ENCODE measurements at places on chromosomes 7 and 10. TPM values are rescaled to one million over a fixed set of nuclear protein-coding genes. Genes with fewer than 3 reads are reported as not detected.

The NRCAM gene
- 7.0 TPM for total RNA-seq

The IDE gene
- total RNA-seq: 17.5 TPM

The NUTM2D gene
- 1.6 TPM for total RNA-seq

The HECW1 gene
- total RNA-seq: not detected

The AGBL3 gene
- total RNA-seq: 1.6 TPM

The MUC3A gene
- not detected for total RNA-seq

The GRID2IP gene
- total RNA-seq: not detected

The GPER1 gene
- total RNA-seq: 1.1 TPM

The SPOCK2 gene
- total RNA-seq: 0.32 TPM

The GPR146 gene
- total RNA-seq: 48.2 TPM

The TDRD1 gene
- not detected for total RNA-seq

The LFNG gene
- total RNA-seq: 32.2 TPM

The UCMA gene
- total RNA-seq: not detected

The MALRD1 gene
- total RNA-seq: not detected

The HTR5A gene
- total RNA-seq: not detected

The CALHM1 gene
- total RNA-seq: not detected

The SCIN gene
- total RNA-seq: 0.13 TPM

The ERVW-1 gene
- total RNA-seq: not detected

The GFRA1 gene
- 1.6 TPM for total RNA-seq

The C10orf90 gene
- total RNA-seq: not detected

The GNAT3 gene
- total RNA-seq: not detected

The VOPP1 gene
- total RNA-seq: 156 TPM

The CALY gene
- not detected for total RNA-seq

The VWC2 gene
- not detected for total RNA-seq

The MRLN gene
- not detected for total RNA-seq

The RAPGEF5 gene
- total RNA-seq: 98.1 TPM

The SH2D4B gene
- total RNA-seq: 0.16 TPM

The MYOF gene
- total RNA-seq: 254 TPM

The ZNF33A gene
- 24.0 TPM for total RNA-seq

The ARPC1B gene
- 710 TPM for total RNA-seq

The RPA3 gene
- 11.9 TPM for total RNA-seq

The CHST3 gene
- 6.1 TPM for total RNA-seq

The TAS2R3 gene
- 0.97 TPM for total RNA-seq

The LLCFC1 gene
- total RNA-seq: not detected

The STEAP1 gene
- 7.4 TPM for total RNA-seq

The SPDYE2B gene
- total RNA-seq: not detected

The NEBL gene
- total RNA-seq: 4.7 TPM

The ZSWIM8 gene
- 31.6 TPM for total RNA-seq

The ADRB1 gene
- total RNA-seq: 0.32 TPM

The SHH gene
- total RNA-seq: under 0.01 TPM

The CLRN3 gene
- not detected for total RNA-seq

The INA gene
- under 0.01 TPM for total RNA-seq

The UNCX gene
- not detected for total RNA-seq

The KIAA1549 gene
- 1.1 TPM for total RNA-seq

The STOX1 gene
- total RNA-seq: 0.32 TPM

The H2BK1 gene
- total RNA-seq: not detected

The ATXN7L1 gene
- total RNA-seq: 2.3 TPM

The JMJD1C gene
- total RNA-seq: 72.7 TPM

The ADO gene
- total RNA-seq: 16.6 TPM

The EEPD1 gene
- 0.76 TPM for total RNA-seq

The NUTM2B gene
- total RNA-seq: 0.25 TPM

The STAG3 gene
- 0.25 TPM for total RNA-seq

The CASTOR2 gene
- 9.8 TPM for total RNA-seq

All from bladder microvascular endothelial cell (primary cell).